ENCODE measurements at places on chromosomes 2 and 18.

- no peak for ATAC-seq
Measured at GRCh38 chr2:23453836-23454460, 69.0 kb downstream of the KLHL29 start.

DNA sequence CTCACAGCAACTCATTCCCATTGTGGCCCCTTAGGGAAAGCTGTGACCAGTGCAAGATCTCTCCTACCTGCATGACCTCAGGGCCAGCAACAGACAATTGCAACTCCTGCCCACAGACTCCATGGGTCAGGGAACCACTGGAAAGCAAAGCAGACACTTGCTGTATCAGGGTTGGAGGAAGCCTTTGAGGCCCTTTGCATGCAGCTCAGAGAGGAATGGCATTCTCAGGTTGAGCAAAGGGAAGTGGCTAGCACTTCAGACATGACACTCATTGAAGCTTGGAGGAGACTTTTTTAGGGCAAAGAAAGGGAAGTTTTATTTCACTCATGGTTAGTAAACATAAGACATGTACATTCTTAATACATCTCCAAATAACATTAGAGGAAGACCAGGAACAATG lies 22.1 kb downstream of the IL1F10 start:
- ATAC-seq: no peak

DNA sequence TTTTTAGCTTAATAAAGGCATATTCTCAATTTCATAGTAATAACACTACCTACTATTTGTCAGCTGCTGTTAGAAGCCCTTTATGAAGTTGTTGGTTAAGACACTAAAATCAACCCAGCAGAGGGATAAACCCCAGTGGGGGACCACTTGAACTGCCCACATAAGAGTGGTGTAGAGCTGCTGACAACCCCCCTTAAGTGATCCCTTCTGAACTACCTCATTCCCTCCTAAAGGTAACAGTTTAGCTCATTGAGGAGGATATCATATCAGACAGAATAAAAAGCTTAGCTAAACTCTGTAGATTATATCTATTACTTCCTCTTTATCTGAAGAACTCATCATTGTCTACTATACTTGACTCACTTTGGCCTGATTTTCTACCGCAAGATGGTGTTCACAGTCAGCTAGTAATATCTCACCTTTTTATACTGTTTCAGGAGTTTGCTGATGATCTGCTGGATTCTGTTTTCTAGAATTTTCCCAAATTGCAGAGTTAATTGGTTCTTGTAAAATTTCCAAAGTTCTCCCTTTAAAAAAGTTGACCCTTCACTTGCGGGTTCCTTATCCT lies 16.2 kb downstream of the GALM start:
- no peak for ATAC-seq

GRCh38 chr2:9781252-9781651 lies 62.0 kb upstream of the TAF1B start:
- no peak for ATAC-seq

GRCh38 chr2:216739035-216739434 lies 43.7 kb upstream of the IGFBP5 start:
- ATAC-seq: no peak

GRCh38 chr2:142871396-142871795 lies 6.1 kb upstream of the KYNU start:
- ATAC-seq: no peak

GRCh38 chr2:217398860-217399259 lies 539.0 kb upstream of the TNP1 start:
- ATAC-seq: no peak

DNA sequence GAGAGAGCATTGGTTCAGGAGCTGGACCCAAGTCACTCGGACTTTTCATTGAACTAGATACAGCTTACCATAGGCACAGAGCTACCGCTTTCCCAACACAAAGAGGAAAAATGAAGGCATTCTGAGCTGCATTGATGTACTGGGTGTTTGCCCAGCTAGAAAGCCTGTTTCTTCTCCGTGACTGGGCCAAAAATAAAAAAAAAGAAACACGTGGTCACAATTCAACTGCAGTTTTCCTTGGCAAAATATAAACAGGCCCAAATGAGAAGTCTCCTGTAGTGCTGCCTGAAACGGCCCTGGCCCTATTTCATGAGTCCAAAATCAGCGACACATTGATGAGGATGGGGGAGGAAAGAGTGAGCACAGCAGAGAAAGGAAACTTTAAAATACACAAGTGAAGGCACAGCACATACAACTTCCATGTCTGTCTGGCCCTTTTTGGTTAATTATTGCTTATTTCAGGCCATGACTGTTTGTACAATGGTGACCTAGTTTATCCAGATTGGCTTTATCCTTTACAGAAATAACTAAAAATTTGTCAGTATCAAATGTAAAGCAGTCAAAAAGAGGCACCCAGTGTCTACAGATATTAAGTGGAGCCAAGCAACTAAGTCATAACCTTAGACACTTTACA lies 179.7 kb downstream of the ICOS start:
- ATAC-seq: peak; percentile 46

DNA sequence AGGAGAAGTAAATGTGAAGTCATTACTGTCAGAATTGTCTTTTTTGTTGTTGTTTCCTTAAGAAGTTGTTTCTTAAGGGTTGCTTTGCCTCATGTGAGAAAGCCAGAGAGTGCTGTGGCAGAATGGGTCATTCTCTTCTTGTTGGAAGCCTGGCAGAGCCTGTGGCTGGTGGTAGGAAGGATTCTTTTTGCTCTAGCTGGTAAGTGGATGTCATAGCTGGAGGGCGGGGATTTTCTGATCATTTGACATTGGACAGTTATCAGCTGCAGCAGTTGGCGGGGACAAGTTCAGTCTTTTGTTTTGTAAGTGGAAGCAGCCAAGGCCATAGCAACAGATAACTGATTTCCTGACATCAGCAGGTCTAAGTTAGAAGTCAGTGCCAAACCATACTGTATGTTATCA lies 5.5 kb upstream of the RMDN2 start:
- no peak for ATAC-seq

DNA sequence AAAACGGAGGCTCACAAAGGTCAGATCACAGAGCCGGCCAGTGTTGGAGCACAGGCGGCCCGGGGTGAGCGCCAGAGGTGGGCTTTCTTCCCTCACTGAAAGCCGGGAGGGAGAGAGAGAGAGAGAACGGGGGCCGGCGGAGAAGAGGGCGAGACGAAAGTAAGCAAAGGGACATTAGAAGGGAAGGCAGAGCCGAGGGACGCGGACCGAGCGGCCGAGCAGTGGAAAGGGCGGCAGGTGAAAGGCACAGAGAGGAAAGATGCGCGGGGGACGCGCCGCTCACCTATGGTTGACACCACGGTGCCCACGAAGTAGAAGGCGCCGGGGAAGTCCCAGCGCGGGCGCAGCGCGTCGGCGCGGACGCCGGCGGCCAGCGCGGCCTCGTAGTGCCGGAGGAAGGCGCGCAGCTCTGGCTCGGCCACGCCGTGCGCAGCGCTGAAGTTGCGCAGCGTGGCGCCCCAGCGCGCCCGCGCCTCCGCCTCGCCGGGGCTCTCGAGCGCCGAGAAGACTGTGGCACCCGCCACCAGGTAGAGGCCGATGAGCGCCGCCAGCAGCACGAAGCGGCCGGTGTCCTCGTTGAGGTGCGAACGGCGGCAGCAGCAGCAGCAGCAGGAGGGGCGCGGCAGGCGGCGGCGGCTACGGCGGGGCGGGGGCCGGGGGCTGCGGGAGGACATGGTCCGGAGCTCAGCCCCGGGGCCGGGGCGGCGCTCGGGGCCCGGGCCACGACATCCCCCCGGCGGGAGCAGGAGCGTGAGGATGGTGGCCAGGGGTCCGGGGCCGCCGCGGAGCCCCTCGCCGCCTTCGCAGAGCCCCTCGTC lies 166.9 kb downstream of the MSH2 start:
- peak; percentile 39 for ATAC-seq

GRCh38 chr18:27411911-27412310 lies 226.8 kb upstream of the CHST9 start:
- ATAC-seq: no peak

DNA sequence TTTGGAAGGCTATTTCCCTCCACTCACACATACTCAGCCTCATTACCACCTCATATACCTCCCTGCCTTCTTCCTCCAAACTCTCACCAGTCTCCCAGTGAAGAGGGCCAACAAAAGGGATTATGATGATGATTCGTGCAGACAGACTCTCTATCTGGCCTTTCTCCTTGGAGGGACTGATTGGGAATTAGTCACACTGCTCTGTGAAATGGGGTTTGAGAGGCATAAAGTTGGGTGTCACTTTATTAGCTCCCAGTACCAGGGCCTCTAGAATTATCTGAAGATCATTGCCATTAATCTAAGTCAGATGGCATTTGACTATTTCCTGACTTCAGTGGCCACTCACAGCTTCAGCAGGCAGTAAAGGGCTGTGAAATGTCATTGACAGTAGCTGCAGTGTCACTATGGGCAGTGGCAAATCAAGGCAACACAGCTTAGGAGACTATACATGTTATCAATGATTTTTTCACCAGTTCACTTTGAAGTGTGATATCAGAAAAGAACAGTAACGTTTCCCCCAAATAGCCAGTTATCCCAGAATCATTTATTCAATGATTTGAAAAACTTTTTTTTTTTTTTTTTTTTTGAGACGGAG lies 17.4 kb downstream of the CNRIP1 start:
- ATAC-seq: no peak

DNA sequence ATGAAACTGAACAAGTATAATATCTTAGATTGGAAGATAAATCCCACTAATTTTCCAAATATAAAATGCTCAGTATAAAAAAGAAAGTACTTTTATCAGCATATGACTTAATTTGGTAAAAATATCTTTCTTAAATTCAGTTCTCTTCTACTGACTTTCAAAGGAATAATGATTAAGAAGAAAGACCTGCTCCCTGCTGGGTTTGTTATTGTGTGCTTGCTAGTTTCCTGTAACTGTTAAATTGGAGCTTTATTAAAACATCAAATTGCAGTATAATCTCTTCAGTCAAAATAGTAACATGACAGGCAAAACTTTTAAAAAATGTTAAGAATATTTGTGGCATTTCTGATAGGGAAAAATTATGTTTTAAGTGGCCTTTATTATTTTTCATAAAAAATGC lies 1317.4 kb upstream of the CDH2 start:
- ATAC-seq: no peak

GRCh38 chr2:189024901-189025618 lies 50.9 kb downstream of the COL3A1 start:
- ATAC-seq: no peak

GRCh38 chr18:37443325-37444055 lies 122.1 kb downstream of the CELF4 start:
- no peak for ATAC-seq

GRCh38 chr18:24727685-24728084 lies 267.2 kb downstream of the HRH4 start:
- ATAC-seq: peak; percentile 9

DNA sequence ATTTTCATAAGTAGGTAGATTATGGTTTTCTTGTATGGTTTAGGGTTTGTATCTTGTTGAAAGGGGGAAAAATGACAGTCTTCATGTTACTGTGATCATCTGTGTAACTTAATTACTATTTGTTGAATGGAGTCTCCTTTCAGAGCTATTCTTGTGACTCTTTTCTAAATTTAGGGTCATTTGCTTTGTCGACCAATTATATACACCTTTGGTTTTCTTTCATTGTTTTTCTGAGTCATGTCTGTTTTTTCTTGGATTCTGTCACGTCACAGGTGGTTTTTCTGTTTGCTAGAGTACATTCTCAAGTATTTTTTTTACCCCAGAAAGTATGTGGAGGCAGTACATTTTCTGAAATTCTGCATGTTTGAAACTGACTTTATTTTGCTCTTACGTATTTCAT lies 43.8 kb upstream of the DYSF start:
- ATAC-seq: no peak

DNA sequence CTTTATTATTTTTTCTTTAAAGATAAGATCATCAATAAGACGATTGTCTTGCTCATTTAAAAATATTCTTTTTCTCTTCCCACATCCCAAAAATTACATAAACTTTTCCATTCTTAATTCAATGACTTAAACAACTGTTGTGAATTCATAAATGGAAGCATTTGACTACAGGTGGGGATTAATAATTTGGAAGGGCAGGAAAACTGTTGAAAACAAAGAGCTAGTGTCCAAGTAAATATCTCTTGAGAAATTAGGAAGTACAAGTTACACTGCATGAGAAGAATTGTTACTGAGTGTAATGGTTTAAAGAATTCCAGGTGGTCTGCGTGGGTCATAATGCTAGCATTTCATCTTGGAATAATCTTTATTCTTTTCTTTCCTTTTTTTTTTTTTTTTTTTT lies 634.8 kb upstream of the ZEB2 start:
- no peak for ATAC-seq

GRCh38 chr2:148920559-148920958 lies 45.5 kb downstream of the KIF5C start:
- peak; percentile 42 for ATAC-seq

DNA sequence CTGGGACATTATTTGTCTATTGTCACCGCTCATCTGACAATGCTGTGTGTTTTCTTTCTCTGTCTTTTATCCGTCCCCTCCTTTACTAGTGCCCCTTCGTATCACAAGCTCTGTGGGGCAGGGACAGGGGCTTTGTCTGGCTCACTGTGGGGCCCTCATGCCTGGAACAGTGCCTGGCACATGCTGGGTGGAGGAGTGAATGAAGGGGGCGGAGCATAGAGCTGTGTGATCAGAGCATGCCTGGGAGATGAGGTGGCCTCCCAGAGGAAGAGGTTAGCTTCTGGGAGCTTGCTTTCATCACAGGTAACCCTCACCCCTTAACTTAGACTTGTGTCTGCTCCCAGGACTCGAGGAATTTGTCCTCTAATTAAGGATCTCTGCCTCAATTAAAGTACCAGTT lies 16.4 kb downstream of the MTCL1 start:
- peak; percentile 49 for ATAC-seq

- ATAC-seq: no peak
Measured at GRCh38 chr2:209008636-209009287, 415.1 kb upstream of the MAP2 start.

- no peak for ATAC-seq
Measured at GRCh38 chr2:11104794-11105660, 50.2 kb upstream of the SLC66A3 start.

DNA sequence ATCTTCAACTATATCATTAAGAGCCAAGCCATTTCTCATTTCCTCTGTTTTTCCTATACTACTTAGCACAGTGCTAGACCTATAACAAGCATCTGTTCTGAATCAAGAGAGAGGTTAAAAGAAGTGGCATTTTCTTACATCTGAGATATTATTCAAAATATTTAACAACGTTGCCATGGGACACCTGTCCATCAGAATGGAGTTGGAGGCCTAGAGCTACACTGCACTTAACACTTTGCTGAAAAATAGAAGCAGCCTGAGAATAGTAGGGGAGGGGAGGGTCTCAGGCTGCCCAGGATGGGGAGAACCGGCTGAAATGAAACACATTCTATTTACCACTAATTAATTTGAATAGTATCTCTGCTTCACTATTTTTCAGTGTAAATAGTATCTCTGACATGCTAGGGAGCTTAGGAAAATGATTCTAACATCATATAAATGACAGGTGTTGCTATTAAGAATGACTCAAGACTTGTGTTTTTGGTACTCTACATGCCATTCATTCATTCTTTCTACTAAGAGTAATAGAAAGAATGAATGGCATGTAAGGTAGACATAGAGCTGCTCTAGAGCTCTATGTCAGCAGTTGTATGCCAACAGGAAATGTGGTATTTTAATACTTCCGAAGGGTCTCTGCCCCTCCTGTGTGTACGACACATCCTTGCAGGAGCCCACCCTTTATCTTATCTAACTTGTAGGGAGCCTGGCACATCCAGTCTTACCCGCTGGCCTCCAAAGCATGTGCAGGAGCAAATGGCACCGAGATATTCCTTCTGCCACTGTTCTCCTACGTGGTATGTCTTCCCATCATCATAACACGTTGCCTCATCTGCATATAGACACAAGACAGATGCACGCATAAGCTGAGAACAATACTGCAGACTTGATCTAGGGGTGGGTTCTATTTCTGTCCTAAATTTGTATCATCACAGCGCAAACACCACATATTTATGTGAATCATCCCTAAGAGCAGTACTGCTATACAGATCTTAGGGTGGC lies 52.6 kb downstream of the ATIC start:
- no peak for ATAC-seq
